ENCODE measurements at places on chromosomes 1 and 21.
A peak's percentile ranks its signal among the peaks of the same experiment; 100 is the strongest.

DNA sequence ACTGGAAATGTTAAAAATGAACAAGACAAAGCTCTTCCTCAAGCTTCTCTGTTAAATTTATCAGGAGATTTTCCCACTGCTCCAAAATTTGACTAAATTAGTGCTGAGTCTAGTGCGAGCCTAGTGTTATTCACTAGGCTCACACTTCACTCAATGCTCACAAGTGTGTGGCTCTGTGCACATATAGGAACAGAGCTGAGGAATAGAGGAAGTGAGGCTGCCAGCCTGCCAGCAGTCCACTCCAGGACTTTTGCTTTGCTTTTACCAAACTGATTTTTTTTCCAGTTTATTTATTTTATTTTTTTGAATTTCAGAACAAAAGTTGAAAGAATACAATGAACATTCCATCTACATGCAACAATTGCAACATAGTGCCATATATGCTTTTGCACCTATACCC, 87.2 kb downstream of the VAV3 start:
- DNase-seq: no peak

- DNase-seq: no peak
Measured at GRCh38 chr1:155247667-155248553, 7.4 kb downstream of the ENTREP3 start.

DNA sequence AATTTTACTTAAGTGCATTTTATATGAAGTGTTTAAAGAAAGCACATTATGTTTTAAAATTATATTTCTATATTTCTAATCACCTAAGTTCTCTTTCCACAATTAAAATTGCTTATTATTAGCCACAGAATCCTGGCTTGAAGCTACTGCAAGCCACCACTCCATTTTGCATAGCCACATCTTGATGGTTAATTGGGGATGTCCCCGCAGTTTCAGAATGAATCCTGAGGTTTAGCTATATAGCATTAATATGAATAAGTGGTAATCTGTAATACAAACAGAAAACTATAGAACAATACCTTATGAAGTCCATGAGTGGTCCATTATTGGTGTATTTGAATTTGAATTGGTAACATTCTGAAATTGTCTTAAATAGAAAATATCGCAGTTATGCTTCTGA, 11.6 kb upstream of the GOLPH3L start:
- DNase-seq: peak; percentile 14

GRCh38 chr1:98086796-98087441, 166.1 kb upstream of the DPYD start:
- no peak for DNase-seq

DNA sequence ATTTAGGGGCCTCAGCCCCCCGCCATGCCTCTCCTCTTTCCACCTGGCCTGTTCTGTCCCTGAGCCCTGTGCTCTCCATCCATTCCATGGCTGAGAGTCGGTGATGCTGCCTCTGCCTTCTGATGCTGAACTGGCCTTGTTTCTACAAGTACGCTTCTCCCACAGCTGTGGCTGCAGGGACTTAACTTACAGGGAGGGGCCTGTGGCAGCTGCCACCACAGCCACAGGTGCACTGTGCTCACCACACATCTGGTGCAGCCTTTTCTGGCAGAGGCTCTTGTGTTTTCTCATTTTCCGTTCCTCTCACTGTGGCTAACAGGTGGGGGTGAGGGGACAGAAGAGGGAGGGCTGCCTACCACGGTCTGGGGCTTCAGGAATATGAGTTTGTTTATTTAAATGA, 4.2 kb downstream of the FMO1 start:
- no peak for DNase-seq

GRCh38 chr1:9296850-9297249, 4.2 kb downstream of the SPSB1 start:
- DNase-seq: no peak

DNA sequence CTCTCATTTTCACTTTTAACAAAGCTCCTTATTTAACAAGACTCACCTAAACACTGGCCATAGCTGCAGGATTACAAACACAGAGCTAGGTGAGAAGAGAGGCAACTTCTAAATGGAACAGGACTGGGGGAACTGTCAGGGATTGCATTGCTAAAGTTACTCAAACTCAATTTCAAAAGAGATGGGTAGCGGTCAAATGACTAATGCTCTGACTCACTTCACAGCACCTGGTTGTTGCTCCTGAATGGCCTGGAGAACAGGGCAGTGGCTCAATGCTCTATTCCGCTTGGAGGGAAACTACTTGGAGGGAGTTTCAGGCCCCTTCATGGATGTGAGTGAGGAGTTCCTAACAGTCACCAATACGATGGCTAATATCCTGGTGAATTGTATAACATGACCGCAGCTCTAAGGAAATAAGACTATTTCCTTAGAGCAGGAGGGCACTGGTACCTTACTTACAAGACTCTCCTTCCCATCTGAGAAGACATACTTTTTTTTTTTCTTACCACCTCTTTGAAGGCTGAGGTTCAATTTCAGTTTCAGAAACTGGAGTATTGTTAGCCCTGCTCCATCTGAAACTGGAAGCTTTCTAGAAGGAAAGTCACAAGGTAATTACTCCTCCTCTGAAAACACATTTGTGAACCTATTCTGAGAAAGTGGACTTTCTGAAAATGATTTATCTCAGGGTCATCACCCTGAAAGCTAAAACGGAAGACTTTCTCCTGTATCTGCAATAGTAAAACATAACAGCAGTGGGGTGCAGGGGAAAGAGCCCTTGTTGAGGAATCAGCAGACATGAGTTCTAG, 9.5 kb downstream of the DPT start:
- no peak for DNase-seq
